ENCODE measurements at places on chromosomes 6 and 20. TPM values are rescaled to one million over a fixed set of nuclear protein-coding genes. Genes with fewer than 3 reads are reported as not detected.

DNA sequence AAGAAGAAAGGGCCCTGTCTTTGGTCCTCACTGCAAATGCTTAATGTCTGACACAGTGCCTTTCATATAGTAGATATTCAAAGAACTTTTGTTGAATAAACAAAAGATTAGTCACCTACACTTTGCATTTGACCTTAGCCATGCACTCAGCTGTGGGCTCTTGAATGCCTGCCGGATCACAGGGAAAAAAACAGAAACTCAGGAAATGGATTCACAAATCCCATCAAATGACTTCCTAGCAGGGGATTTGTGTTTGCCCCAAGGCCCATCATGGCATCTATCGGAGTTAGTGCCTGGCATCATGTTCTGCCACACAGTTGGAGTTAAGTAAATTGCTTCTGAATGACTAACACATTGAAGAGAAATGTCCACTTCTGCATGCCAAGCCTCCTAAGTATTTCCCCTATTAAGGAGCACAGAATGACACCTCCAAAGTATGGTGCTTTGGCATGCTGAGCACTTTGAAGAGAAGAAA lies 72.3 kb upstream of the DST start:
- no peak for DNase-seq

The MEP1A gene
- total RNA-seq: not detected

GRCh38 chr20:38143238-38143645 lies 21.8 kb downstream of the TGM2 start:
- DNase-seq: no peak

DNA sequence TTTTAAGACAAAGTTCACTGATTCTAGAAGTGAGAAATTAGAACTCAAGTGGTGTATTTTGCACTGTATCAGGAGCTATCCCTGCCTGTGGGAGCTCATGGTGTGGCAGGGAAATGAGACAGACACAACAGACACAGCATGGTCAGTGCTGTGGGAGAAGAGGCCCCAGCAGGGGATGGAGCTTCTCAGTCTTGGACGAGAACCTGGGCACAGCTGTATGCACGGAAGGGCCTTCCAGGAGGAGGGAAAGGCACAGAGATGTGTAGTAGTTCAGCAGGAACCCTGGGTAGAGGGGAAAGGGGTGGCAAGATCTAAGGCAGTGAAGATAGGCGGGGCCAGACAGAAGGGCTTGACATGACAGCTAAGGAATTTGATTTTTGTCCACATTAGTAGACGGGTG lies 48.8 kb upstream of the KIF25 start:
- no peak for DNase-seq

DNA sequence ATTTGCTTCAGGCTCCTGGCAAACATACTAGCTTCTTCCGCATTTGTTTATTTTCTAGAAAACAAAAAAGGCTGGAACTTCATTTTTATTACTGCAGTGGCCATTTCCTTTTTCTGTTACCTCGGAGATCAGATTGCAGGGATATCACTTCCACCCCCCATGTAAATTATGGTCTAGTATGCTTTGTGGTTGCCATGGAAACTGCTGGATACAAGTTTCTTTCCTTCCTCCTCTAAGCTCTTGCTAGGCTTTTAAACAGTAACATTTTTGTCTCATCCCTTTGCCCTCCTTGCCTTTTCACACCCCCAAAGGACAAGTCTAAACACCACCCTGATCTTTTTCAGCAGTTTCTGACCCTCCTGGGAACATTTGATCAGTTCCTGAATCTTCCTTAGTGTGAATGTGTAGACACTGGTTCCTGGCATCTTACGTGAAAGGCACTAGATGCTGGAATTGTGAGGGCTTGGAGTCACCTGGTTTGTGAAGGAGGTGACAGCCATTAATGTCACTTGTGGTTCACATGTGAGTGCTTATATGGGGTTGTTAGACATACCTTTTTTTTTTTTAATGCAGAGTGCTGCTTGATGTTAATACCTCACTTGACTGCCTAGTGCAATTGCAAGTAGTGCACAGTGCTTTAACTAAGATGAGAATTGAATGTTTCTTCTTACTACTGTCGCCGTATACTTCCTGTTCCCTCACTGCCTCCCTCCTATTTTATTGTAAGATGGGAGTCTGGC lies 181.6 kb downstream of the JARID2 start:
- no peak for DNase-seq

The PBOV1 gene
- total RNA-seq: not detected

GRCh38 chr20:32672394-32672981 lies 1.3 kb downstream of the C20orf203 start:
- DNase-seq: no peak

DNA sequence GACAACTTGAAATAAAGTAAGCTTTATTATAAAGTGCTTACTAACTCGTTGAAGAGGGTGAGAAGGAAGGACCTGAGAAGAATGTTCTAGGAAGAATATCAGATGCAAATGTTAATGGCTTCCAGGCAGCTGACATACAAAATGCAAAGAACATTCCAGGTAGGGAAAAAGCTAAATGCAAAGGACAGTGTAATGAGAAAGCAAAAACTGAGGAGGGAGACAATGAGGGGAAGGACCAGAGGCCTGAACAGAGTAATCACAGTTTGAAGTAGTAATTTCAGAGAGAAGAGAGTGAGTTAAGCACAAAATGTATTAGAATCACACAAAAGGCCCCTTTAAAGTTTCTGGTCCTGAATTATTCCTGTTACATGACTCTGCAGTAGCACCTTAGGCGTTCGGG lies 81.3 kb downstream of the HMGCLL1 start:
- DNase-seq: no peak

The EBF4 gene
- total RNA-seq: 30.3 TPM

The GSTA3 gene
- total RNA-seq: not detected

The TRERF1 gene
- total RNA-seq: 5.8 TPM

The C6orf132 gene
- total RNA-seq: 1.6 TPM

DNA sequence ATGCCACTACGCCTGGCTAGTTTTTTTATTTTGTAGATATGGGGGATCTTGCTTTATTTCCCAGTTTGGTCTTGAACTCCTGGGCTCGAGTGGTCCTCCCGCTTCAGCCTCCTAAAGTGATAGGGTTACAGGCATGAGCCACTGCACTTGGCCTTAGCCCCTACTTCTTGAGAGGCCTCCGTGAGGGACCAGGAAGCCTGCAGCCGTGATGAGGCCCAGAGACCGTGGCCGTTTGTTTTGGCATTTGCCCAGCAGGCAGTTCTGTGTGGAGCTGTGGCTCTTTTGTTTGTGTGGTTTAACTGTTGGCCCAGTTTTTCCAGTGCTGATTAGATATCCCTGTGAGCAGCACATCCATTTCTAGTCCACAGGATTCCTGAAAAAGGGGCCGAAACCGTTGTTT lies 39.8 kb downstream of the SRSF3 start:
- no peak for DNase-seq

DNA sequence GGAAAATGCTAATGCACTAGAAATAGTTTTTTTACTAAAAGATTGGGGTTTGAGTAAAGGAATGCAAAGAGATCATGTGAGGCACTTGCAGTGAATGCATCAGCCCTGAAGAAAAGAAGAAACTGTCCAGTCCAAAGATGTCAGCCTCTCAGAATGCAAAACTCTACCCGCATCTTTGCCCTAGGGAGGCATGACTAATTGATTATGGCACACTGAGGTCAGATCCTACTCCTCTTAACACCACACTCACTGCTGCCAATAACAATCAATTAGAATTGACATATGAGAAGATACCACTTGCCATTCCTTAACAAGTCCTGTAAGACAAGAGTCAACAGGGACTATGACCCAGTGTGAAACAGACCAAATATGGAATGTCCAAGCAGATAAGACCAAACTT lies 262.3 kb upstream of the PLN start:
- DNase-seq: no peak

The SIRPD gene
- not detected for total RNA-seq

The CD2AP gene
- 17.2 TPM for total RNA-seq

- DNase-seq: no peak
Measured at GRCh38 chr20:52434041-52434425, 242.5 kb upstream of the ZFP64 start.

All from esophagus muscularis mucosa (tissue), 4 donors.